Lung (tissue), 17 donors: ENCODE measurements at places on chromosomes 3 and 15. TPM values are rescaled to one million over a fixed set of nuclear protein-coding genes. Genes with fewer than 3 reads are reported as not detected.
A peak's percentile ranks its signal among the peaks of the same experiment; 100 is the strongest.

DNA sequence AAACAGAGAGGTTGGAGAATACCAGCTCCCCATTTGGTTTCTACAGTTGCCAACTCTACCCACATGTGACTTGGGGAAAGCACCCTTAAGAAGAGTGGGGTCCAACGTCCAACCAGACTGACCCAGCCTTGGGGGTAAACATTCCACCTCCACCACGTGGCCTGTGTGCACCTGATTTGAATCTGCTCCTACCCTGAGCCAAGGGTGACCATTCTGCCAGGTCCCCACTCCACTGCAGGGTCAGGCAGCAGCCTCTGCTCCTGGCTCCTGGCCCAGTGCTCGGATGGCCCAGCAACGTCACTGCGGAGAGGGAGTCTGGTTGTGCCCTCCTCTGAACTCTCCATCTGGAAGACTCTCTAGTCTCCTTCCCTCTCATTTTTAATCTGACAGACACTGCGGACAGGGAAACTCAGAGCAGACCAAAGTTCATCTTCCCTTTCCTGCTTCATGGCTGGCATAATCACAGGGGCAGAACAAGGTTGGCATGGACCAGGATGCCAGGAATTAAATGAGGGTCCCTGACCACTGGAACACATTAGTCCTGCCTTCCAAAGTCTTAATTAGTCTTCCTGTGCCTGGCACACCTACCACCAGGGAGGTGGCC lies 29.4 kb downstream of the FHIT start:
- no peak for DNase-seq

- peak; percentile 73 for DNase-seq
Measured at GRCh38 chr3:124981472-124981871, 46.9 kb upstream of the MUC13 start.

DNA sequence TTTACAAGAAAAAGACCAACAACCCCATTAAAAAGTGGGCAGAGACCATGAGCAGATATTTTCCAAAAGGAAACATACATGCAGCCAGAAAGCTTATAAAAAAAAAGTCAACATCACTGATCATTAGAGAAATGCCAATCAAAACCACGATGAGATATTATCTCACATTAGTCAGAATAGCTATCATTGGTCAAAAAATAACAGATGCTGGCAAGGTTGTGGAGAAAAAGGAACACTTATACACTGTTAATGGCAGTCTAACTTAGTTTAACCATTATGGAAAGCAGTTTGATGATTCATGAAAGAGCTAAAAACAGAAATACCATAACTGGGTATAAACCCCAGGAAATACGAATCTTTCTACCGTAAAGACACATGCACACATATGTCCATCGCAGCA lies 76.3 kb downstream of the SUCNR1 start:
- no peak for DNase-seq

DNA sequence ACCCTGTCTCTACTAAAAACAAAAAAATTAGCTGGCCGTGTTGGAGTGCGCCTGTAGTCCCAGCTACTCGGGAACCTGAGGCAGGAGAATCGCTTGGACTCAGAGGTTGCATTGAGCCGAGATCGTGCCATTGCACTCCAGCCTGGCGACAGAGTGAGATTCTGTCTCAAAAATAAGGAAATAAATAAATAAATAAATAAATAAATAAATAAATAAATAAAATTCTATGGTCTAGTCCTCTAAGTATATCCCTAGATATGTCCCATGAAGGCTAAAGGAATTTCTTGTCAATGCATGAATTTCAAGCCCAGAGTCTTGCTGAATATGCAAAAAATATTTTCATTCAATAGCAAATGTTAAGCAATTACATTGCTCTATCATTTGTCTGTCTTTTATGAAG lies 149.0 kb downstream of the EPHA3 start:
- DNase-seq = no peak

Gene ASB7
- 15.3 TPM for total RNA-seq
